ENCODE measurements at places on chromosomes 1 and 21.

DNA sequence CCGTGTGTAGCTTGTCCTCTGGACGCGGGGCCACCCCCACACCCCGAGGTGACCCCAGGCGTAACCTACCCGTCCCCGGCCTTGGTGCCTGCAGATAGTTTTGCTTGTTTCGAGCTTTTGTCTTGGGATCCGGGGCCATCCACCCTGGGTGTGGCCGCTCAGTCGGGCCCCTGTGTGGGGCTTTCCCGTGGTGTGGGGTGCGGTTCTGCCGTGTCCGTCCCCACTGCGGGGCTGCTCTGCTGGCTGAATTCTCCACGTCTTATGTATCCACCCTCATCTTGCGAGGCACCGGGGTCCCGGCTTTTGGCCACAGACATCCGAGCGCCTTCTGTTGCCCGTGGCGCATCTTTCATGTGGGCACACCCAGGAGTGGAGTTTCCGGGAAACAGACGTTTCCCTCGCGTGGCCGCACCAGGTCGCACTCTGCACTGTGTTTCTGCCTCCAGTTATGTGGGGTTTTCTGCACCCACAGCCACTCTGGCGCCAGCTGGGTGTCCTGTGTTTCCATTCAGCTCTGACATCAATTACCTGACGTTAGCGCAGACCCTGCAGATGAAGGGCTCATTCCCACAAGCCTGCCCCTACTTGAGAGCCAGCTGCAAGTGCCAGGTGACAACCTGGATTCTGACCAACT lies 64.9 kb downstream of the PRKCZ start:
- no peak for DNase-seq

DNA sequence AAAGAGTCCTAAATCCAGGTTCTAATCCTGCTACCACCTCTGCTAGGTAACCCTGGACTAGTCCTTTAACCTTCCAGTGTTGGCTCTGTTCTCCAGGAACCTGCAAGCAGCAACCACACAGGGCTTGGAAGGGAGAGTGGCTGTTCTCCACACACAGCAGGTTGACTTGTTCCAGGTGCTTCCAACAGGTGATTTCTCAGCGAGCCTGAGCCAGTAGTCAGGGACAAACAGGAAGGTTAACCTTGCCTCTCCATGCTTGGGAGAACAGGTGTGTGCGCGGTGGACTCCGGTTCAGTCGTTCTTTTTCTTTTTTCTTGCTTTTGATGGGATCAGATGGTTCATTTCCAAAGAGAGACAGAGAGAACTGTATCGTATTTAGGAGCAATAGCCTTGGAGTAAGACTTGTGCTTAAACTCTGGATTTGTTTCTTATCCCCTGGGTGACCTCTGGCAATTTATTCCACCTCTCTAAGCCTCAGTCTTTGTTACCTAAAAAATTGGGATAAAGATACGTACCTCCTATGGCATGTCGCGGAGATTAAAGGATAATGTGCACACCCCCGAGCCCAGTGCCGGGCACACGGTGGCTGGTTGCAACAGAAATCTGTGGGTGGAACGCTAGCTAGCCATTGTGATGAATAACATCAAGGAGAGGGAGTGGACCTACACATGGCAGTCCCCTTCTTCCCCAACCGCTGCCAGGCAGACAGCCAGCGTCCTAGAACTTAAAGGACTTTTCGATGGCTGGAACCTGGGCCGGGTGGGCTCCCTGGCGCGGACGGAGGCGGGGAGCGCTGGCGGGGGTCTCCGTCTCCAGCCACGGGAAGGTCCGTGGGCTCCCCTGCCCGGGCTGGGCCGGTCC lies 583 bp upstream of the CACHD1 start:
- DNase-seq: no peak

GRCh38 chr1:115426956-115427355 lies 88.9 kb upstream of the NGF start:
- DNase-seq: no peak

DNA sequence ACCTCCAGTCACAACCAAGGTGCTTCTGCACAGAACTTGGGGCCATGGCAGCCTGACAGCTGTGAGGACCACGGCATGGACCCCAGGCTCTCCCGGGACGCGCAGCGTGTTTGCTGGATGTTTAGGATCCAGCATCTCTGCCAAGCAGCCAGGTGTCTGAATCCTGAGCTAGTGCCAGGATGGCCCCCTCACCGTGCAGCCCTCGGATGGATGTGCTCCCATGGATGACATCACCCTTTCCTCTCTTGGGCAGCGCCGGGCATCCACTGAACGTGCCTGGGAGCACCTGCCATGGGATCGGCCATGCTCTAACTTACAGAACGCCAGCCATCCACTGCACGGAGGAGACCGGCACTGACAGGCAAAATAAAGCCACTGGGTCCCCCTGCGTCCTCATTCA lies 53.9 kb downstream of the PRDM15 start:
- no peak for DNase-seq

GRCh38 chr1:227943381-227944089 lies 4.2 kb downstream of the WNT9A start:
- no peak for DNase-seq

- DNase-seq: peak; percentile 29
Observed at GRCh38 chr1:156803086-156803851, 13.4 kb downstream of the SH2D2A start.

DNA sequence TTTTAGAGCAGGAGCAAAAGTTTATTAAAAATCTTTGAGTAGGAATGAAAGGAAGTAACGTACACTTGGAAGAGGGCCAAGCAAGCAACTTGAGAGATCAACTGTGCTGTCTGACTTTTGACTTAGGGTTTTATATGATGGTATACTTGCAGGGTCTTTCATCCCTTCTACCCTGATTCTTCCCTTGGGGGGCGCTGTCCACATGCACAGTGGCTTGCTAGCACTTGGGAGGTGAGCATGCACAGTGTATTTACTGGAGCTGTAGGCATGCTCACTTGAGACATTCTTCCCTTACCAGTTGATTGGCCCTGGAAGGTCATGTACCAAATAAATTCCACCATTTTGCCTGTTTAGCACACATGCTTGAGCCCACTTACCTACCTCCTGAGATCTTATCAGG lies 1001.3 kb upstream of the ADGRL2 start:
- no peak for DNase-seq

- DNase-seq: no peak
Observed at GRCh38 chr1:98288494-98288893, 367.7 kb upstream of the DPYD start.

- no peak for DNase-seq
Observed at GRCh38 chr1:107976836-107977235, 11.9 kb upstream of the VAV3 start.

DNA sequence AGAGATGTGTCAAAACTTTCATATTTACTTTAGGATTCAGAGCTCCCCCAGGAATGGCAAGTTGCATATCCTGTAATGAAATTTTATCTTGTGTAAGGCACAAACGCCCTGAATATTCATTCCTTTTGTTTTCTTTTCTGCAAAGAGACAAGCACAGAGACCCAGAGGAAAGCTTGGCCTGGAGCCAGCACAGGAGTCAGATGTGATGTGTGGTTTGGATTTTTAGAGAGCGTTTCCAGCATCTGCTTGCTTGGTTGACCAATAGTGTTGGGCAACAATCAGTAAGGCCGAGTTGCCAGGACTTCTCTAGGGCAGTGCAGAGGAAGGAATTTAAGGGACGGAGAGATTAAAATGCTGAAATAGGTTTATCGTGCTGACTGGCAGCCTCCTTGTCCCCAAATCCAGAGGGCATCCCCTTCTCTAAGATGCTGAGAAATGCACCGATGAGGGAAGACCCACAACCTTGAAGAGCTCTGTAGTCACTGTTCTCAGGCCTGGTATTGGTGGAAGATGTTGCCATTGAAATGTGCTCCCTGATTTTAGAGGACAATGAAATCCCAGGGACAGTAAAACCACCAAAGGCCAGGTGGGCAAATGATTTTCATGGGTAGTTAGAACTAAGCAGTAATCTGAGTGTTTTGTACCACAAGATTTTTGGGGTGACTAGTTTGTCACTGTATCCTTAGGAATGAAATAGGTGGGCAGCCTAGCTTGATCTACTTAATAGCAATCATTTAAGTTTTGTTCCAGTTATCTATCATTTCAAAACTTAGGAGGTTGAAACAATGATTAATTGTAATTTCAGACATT lies 37.9 kb upstream of the RHOU start:
- no peak for DNase-seq

GRCh38 chr1:224851210-224851847 lies 78.1 kb upstream of the DNAH14 start:
- peak; percentile 33 for DNase-seq

DNA sequence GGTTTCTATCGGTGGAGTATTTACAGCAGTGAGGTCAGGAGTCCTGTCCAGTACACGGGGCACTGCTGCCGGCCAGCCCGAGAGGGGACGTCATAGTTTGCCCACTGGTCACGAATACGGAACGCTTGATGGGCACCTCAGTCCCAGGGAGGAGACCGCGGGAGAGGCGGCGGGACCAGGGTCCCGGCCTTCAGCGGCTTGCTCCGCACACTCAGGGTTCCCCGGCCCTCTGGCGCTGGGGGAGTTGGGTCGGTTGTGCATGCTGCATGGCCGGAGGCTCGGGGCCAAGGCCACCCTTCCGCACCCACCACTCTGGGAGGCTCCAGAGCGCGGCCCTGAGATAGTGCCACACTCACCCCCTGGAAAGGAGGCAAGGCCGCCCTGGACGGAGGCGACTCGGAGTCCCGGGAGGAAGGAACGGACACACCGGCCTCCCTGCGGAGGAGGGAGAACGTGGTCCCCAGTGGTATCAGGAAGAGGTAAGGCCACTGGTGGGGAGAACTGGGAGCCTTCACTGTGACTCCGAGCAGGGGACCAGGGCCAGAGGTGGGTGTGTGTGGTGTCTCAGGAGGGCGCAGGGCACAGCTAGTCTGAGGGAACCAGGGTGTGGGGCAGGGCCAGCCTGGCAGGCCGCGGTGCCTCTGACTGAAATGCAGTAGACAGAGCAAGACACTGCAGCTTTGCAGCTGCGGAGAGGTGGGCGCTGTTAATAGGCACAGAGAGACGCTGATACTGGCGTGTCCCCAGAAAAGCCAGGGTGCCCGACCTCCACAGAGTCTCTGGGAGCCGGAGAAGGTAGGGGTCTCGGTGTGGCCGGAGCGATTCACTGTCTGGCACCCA lies 28.6 kb upstream of the PRSS38 start:
- peak; percentile 65 for DNase-seq

All from right kidney (tissue), 9 donors.